ENCODE measurements at places on chromosomes 4 and X.

DNA sequence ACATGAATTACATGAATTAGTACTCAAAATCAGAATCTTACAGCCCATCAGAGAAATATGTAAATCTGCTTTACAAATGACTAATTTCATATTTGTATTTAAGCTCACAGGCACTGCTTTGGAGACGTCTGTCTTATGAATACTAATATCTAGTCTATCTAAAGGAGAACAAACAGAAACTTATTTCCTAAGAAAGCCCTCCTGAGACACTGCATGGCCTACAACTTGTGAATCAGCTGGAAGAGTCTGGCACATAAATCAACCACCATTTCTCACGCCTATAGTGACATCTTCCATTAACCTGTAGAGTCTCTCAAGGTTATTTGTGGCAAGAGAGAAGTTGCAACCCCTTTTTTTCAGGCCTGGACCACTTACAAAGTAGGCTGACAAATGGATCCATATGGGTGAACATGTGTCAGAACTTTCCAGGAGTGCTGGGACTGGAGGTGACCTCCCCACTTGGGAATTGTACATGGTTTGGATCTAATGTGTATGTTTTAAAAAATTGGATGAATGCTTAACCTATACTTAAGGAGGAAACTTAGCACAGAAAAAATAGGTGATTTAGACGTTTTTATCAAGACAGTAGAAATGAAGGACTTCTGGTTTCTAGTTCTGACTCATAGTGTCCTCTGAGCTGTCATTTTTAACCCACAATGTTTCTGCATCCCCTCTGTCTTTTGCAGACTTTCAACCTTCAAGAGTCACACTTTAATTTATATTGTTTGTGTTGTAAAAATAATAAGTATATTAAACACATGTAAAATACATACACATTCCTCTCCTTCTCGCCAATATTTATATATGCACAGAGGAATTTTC is 83.2 kb upstream of the ARHGAP24 start:
- DNase-seq: no peak

GRCh38 chr4:26935397-26935796 is 74.8 kb downstream of the STIM2 start:
- DNase-seq: no peak

DNA sequence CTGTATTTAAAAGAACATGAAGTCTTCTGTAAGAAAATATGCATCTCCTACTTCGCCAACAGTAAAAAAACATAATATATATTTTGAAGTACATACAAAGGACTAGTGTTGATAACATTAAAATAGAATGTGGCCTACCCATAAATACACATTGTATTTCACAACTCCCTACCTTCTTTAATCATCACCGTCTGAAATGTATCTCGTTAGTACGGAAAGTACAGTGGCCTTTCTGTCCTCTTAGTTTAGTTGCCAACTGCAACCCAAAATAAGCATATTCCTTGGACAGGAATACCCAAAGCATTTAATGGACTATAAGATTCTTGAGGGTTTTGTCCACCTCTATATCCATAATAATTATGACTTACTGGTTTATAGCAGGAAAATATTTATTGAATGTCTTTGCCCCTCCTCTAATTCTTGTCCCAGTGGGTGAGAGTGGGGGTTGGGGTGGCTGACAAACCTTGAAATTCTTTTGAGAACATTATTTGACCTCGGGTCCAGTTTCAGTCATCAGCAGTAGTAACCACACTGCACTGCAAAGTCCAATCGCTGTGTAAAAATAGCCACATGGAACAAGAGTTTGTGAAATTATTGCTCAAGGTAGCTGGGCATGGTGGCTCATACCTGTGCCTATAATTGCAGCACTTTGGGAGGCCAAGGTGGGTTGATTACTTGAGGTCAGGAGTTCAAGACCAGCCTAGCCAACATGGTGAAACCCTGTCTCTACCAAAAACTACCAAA is 474.5 kb downstream of the KLHL13 start:
- DNase-seq: no peak

DNA sequence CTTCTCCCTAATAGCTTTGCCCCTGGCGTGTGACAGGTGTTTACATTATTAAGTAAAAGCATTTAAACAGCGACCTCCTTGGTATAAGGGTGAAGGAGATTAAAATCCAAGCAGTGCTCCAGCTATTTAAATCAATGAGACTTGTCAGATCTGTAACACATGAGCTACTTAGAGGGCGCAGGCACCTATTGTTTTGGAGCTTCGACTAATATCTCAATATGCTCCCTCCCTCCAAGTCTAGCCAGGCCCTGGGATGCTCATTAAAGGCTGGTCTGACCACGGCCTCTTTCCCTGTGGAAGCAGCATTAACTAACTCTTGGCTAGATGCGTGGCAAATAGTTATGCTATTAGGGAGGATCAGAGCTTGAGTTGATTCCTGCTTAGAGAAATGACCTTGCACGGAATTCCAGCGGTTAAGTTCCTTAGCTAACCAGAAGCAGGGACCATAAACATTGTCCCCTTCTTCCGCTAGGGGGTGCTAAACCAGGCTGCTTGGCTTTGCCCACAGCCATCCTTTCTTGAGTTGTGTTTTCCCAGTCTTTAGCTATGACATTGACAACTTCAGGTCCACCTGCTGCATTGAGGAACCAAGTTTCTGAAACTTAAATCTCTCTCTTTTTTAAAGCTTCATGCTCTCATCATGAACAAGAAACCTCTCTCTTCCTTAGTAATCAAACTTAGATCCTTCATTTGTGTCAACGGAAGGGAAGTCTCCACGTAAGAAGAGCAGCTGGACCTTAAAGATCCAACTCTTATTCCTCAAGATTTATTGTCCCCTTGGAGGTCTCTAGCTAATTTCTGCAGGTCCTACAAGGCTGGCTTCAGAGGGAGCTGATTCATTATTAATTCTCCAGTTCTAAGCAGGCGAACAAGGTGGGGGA is 80.7 kb upstream of the IGFBP7 start:
- peak; percentile 64 for DNase-seq

DNA sequence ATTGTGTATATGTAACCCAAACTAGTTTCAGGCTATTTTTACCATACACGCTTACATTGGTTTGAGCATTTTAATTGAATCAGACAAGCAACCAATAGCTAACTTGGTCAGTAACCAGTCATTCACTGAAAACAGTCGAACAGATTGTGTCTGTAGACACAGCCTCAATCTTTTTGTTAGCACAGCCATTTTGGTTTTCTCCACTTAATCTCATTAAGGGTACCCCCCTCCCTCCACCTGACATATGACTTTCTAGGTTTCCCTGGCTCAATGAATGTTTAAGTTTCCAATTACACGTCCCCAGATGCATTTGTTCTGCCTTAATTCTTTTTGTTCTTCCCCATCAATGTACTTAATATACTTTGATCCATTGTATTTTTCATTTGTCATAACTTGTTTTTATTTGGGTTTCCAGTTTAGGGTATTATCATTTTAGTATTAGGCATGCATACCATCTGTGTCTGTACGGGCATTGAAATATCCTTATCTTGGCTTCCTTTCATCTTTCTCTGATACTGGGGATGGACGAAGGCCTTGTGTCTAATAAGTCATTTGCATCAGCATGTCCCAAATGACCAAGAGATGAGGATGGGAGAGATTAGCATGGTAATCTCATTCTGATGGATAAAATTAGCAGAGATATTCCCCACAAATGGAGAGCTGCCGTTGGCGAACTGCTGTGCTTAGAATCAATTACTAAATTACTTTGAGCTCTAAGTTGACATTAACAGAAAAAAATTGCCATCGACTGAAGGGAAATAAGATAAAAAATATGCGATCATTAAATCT is 35.9 kb upstream of the PHOX2B start:
- DNase-seq: no peak

DNA sequence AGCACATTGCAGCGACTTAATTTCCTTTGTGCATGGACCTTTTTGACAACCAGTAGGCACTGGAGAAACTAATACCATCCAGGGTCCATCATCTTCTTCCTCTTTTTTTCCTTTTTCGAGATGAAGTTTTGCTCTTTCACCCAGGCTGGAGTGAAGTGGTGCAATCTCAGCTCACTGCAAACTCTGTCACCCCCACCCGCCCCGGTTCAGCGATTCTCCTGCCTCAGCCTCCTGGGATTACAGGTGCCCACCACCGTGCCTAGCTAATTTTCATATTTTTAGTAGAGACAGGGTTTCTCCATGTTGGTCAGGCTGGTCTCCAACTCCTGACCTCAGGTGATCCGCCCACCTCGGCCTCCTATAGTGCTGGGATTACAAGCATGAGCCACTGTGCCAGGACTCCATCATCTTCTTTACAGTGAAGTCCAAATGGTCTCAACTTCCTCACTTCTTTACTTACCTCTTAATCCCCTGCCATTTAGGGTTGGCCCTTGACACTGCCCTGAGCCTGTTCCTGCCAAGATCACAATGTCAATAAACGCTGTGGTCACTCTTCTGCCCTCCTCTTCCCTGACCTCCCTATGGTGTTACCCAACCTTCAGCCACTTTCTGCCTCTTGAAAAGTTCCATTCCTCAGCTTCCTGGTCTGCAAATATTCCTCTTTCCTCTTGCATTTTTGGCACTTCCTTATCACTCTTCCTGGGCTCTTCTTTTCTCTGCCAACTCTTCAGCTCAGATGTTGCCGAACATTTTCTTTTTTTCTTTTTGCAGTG is 119.8 kb upstream of the SLC34A2 start:
- no peak for DNase-seq

DNA sequence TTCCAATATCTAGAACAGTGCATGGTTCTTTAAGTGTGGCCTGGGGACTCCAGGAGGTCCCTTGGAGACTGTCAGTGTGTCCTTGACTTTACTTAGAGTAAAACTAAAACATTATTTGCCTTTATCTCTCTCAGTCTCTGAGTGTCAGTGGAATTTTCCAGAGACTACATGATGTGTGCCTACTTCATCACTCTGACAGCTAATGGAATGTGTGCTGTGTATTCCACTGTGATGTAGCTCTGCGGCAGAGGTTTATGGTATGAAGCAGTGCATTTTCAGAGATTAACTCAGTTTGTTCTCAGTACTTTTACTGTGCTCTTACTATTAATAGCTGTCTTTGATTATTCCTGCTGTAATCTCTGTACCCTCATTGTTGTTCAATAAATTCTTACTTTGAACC is 85.6 kb downstream of the MANBA start:
- DNase-seq: no peak

- no peak for DNase-seq
These were observed 212.5 kb upstream of the PSAPL1 start for GRCh38 chr4:7647186-7647585.

DNA sequence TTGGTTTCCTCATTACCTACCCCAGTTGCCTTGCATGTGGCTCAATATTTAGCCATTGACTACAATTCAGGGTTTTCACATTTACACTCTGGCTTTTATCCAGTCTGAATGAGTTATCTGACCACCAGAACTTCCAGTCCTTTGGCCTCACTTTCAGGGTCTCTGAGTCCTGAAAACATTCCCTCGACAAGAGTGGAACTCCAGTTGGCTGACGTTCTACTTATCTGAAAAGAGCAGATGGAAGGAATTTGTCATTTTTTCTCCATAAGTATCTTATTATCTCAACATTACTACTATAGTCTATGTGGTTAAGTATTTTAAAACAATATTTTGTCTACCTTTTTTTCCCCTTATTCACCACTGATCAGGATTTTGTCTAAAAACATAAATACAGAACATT is 5.2 kb upstream of the CASP6 start:
- no peak for DNase-seq

DNA sequence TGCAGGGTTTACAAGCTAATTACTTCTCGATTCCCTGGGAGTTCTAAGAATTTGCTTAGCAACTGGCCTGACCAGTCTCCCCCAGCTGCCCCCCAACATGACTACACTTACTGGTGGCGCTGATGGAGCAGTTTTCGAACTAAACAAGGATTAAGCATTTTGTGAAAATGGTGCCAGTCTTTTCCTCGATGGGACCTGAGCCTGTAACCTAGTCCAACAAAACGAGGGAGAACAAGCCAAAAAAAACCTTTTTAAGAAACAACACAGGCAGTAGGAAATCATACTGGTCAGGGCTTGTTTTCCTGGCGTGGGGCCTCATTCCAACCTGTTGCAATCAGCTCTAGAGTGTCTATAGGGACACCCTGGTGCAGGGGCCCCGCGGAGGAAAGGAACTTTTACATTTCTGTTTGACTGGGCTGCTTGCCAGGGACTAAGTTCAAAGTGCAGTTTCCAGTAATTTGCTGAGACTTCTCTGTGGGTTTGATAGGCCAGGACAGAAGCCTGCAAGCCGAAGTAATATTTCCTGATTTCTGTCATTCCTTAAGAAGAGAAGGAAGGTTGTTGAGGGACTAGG is 158.7 kb downstream of the SPRY1 start:
- DNase-seq: no peak

- no peak for DNase-seq
These were observed 81.9 kb upstream of the LRPAP1 start for GRCh38 chr4:3613967-3614730.

DNA sequence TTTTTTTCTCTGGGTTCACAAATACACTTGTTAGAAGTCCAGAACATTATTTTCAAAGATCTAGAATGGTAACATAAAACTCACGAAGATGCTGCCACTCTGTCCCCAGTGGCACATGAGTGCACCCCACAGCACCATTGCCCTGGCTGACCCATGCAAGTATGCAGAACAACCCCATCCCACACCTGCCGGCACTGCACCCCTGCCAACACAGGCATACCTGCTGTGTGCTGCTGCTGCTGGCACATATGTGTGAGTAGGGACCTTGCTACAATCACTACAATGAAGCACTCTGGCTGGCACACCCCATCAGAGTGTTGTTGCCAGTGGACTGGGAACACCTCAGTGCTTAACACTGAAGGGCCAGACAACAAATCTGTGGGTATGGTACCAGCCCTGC is 66.9 kb downstream of the CISD2 start:
- DNase-seq: no peak

DNA sequence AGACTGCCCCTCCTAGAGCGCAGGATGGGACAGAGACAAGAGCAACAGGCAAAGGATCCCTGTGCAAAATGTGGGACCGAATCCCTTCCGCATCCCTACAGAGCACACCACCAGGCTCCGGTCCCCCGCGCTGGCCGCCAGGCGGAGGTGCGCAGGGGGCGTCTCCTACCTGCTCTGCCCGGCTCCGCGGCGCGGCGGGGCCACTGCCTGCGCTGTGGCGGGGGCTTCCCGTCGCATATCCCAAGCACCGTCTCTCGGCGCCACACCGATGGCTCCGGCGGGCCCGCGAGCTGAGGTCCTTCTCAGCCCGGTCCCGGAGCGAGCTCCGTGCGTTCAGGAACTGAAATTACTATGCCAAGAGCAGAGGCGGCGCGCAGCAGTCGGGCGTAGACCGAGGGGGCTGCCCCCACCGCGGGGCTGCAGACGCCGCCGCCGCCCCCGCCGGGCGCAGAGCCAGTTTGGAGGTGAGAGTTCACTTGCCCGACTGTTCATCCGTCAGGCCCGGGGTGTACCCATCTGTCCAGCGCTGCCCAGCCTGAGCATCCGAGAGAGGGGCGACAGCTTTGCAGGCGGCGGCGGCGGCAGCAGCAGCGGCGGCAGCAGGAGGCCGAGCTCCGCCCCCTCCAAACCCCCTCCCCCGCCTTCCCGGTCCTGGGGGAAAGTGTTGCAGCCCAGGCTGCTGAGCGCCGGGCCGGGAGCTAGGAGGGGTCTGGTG is at the start of gene GPRIN3:
Gene GPRIN3, minus strand, starts transcription at position 355 of the 715 bp plus-strand sequence. CDS start 57,690 bp downstream, outside the sequence.
- DNase-seq: peak; percentile 75

DNA sequence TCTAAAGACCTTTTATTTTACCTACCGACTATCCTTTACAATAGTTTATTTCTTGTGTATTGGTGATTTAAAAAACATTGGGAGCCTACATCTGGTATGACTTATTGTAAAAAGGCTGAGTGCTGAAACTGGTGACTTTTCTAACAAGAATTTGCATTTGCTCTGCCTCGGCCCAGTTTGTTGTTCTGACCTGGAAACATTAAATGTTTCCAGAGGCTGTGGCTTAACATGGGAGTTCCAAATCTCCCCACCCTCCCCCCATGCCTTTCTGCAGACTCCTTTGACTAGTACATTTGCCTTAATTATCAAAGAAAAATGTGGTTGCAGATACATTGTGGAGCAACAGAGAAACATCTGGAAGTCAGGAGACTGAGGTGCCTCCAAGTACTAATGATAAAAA is 39.8 kb downstream of the SPCS3 start:
- no peak for DNase-seq

All from neural progenitor cell (in vitro differentiated cells).